Endothelial cell of umbilical vein (primary cell): ENCODE measurements at places on chromosomes 5 and 9.

DNA sequence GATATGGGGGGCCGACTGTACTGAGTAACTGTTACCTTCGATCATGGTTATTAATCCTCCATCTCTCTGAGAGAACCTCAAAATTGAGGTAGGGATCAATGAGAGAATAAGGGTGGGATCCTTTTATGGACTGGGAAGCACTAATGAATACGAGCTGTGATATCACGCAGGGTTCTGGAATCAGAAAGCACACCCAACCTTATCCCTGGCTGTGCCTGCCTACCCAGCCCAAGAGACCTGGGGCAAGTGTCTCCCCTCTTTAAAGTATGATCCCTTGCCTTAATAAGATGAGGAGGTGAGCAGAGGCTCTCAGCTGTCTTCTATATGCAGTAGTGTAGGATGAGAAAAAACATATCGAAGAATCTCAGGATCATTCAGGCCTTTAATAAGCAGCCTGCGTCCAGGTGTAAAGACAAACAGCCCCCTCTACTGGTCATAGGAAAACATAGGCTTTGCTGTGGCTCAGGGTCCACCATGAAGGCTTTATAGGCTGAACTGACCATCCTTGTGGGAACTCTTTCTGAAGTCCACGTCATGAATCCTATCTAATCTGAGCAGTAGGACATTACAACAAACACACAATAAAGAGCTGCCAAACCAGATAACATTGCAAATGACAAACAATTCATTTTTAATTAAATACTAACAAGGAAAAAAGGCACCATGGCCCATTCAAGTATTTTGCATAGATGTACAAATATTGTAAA, 16.8 kb downstream of the NIPAL4 start:
- DNase-seq = peak; percentile 67

DNA sequence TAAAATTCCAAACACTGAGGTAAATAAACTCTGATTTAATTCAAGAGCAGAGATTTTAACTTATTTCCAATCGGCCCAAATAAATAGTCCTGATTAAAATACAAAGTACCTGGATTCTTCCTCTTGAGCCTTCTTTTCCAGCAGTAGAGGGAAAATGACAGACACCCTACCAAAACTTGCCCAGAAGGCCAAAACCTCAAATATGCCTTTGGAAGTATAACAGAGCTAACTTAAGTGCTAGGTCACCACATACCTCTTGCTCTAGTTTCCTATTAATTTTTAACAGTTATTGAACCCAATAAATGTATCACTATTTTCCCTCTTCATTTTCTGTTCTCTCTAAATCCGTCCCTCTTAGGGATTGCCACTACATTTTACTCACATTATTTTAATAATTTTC, 1.4 kb downstream of the BAAT start:
- DNase-seq = no peak

DNA sequence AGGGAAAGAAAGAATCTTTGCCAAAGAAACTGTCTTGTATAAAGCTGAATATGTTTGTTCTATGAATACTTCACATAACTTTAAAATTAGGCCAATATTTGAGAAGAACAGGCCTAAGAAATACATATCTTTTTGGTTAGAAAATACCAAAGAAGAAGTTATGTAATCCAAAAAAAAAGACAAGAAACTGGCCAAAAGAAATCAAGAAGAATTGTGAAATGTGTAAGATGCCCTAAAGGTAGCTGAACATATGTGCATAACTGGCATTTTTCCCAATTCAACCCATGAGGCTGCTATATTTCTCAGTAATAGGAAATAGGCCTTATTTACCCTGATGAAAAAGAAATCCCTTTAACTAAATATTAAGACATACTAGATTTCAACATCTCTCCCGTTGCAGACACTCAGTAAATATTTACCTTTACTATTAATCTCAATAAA, 290.0 kb downstream of the CETN3 start:
- DNase-seq = no peak

GRCh38 chr9:137313326-137313936, 11.4 kb upstream of the NRARP start:
- DNase-seq = no peak

GRCh38 chr9:137348769-137349470, 46.8 kb upstream of the NRARP start:
- DNase-seq = no peak

DNA sequence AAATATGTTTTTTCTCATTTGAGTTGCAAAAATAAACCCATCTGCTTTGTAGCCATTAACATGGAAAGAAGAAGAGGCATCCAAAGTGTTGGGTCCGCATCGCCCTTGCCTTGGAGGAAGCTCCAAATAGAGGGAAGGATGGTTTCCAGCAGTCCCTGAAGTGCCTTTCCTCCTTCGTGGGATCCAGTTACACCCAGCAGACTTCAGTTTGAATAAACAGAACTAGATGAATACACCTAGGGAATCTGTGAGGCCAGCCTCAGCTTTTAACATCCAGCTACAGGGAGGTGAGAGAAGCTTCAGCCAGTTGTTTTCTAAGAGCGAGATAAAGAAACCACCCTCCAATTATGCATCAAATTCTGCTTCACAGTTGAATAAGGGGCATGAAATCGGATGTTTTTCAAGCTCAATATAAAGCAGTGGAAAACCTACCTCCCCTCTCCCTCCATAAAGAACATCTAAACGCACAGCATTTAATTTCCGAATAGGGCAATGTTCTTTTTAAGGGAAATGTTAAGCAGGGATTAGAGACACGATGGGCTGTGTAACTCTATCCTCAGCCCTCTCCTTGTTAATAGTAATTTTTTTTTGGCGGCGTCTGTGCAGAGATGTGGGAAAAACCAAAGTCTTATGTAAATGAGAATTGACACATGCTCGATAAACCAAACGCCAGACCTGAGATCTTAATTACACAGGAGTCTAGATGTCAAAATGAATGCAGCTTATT, 264.7 kb downstream of the SLIT3 start:
- DNase-seq = no peak

- no peak for DNase-seq
Measured at GRCh38 chr5:58923355-58923754, 340.5 kb downstream of the RAB3C start.

DNA sequence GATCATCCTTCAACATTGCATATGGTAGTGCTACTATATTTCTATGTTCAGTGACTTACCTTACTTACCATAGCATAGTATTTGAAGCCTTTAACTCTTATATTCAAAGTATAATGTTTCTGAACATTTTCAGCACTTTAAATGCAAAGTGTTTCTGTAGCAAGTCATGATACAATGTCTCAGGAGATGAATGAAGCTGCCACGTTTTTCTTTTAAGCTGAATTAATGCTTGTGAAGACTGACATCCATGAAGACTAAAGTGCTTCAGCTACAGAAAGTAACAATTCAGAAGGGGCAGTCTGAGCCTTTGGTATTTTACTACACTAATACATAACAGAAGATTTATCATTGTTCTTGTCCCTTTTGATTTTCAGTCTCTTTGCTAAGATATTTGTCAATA, 709.1 kb upstream of the ARRDC3 start:
- DNase-seq = no peak

DNA sequence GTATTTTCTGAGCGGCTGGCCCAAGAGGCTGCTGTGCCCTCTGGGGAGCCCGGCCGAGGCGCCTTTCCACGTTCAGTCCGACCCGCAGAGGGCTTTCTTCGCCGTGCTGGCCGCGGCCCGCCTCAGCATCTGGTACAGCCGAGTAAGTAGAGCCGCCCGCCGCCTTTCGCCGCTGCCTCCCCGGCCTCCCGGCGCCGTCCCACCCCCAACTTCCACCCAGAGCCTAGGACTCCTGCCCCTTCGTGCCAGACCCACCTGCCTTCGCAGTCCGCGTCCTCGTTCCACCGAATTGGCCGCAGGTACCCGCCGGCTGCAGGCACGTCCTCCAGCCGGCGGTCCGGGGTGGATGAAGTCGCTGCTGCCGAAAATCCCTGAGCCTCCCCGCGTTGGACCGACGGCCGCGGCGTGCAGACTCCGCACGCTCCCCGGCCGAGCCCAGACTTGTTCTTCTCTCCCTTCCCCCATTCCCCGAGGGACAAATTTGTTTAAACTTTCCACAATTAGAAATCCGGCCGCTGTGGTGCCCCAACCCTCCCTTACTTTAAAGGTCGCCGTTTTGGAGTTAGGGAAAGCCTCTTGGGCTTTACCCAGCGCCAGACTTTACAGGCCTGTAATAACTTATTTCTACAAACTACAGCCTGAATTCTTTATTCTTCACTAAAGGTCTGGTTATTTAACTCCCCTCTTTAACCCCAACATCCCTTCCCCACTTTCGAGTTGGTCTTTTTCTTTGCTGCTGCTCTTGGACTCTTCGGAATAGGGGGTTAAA, 589 bp downstream of the RIC1 start:
- peak; percentile 59 for DNase-seq

DNA sequence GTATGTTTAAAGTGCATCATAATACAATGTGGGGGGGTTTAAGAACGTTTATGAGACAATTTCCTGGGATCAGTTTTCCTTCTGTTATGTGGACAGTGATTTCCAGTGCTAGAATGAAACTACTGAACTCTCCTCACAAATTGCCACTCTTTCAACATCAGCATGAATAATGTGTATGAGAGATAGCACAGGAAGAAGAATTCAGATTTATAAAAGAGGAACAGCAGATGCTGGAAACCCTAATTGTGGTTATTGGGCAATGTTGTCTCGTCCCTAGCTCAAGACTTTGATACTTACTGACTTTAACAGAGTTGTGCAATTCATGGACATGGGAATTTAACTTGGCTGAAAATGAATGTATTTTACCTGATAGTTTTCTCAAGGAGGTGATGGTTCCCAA, 410.8 kb upstream of the MEF2C start:
- no peak for DNase-seq

- peak; percentile 81 for DNase-seq
Measured at GRCh38 chr5:31412324-31412723, 119.6 kb downstream of the DROSHA start.

DNA sequence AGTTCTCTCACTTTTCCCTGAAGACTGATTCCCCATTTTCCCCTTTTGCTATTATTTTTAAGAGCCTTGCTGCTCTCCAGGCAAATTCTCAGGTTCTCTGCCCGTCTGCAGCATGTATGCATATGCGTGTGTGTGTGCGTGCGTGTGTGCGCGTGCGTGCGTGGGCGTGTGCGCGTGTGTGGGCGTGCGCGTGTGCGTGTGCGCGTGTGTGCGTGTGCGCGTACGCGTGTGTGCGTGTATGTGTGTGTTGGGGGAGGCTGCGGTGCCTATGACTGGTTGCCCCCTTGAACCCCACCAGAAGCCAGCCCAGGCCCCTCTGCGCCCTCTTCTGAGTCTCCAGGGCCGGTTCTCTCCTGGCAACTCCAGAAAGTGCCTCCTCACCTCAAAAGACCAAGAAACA, 987 bp upstream of the FOXI1 start:
- DNase-seq = no peak

GRCh38 chr9:129853614-129854013, 18.4 kb downstream of the USP20 start:
- no peak for DNase-seq

- no peak for DNase-seq
Measured at GRCh38 chr9:87263291-87263690, 234.4 kb upstream of the DAPK1 start.

GRCh38 chr5:174794931-174795672, 70.7 kb downstream of the MSX2 start:
- no peak for DNase-seq

GRCh38 chr5:143979044-143979690, 167.2 kb downstream of the HMHB1 start:
- no peak for DNase-seq

GRCh38 chr5:140868721-140869554, at the start of gene PCDHA11:
Gene PCDHA11, plus strand, starts transcription at chr5:140868957. Its CDS starts 147 bp downstream, at chr5:140869104.
- DNase-seq = peak; percentile 12

DNA sequence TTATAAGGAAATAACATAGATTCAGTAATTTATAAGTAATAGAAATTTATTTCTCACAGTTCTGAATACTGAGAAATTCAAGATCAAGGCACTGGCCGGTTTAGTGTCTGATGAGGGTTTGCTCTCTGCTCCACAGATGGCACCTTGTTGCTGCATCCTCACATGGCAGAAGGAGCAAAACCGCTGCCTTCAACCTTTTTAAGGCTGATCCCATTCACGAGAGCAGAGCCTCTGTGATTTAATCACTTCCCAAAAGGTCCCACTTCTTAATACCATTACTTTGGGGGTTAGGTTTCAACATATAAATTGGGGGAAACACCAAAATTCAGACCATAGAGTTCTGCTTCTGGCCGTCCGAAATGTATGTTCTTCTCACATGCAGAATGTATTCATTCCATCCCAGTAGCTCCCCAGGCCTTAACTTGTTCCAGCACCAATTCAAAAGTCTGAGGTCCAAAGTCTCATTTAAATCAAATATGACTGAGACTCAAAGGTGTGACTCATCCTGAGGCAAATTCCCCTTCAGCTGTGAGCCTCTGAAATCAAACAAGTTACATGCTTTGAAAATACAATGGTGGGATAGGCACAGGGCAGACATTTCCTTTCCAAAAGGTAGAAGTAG, 30.6 kb downstream of the BAAT start:
- no peak for DNase-seq

GRCh38 chr5:29214839-29215238, 1978.6 kb upstream of the CDH6 start:
- DNase-seq = no peak

DNA sequence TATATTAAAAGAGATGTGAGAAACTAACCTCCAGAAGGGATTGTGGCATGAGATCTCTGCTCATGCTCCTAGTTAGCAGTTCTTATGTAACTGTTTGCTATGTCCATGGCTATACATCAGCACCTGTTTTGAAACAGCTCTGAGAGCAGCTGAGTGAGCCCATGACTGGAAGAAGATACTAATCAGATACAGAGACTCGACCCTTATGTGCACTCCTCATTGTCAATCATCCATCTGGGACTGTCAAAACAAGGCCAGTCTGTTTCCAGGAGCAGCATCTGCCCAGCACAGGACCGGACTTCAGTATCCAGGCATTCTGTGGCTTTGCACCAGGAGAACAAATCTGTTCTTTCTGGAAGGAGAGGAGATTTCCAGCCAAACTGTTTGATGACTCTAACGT, 77.7 kb downstream of the EFNA5 start:
- DNase-seq = no peak

DNA sequence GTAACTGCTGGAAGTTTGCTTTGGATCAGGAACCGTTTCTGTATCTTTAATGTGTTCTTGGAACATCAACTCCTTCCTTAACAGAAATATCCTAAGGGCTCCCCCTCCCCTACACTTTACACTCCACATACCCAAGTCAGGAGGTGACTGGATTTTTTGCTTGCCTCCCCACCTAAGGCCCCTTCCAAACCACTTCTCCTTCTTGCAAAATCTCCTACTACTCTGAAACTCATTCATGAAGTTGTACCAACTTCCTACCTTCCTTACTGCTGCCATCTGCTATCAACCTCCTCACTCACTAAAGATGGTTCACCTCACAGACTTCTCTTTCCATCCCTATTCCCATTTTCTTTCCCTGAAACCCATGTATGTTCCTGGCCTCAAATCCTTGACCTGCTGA, 16.1 kb downstream of the TXN start:
- DNase-seq = no peak
